ENCODE measurements at places on chromosomes 11 and 22.

DNA sequence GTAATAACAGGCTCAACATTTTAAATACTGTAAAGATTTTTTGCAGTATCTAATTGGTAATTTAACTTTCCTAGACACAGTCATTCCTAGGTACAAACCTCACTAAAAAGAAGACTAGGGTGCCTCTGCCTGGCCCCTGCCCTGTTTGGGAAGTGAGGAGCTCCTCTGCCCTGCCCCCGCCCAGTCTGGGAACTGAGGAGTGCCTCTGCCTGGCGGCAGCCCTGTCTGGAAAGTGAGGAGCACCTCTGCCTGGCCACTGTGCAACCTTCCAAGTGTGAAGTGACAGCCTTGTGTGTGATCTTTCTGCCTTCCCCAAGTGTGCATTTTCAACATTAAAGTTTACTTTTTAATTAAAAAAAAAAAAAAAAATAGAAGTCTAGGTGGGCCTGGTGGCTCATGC is 4.2 kb downstream of the CHORDC1 start:
- no peak for DNase-seq

GRCh38 chr11:70007796-70008195 is 70.3 kb upstream of the ANO1 start:
- DNase-seq = no peak

DNA sequence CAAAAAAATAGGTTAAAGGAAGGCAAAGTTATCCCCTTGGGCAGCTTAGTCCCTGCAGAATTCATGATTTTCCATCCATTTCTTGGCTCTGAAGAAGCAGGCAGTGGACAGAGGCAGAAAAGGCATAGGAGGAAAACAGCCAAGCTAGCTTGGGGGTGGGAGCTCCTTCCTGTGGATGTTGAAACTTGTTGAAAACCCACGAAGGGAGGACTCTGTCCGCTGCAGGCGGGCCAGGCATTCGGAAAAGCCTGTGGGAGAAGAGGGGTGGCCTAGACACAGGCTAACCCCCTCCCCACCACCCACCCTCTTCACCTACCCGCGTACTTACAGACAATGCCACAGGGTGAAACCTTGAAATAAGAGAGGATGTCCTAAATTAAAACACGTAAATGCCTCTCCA is 72.1 kb downstream of the C22orf31 start:
- no peak for DNase-seq

DNA sequence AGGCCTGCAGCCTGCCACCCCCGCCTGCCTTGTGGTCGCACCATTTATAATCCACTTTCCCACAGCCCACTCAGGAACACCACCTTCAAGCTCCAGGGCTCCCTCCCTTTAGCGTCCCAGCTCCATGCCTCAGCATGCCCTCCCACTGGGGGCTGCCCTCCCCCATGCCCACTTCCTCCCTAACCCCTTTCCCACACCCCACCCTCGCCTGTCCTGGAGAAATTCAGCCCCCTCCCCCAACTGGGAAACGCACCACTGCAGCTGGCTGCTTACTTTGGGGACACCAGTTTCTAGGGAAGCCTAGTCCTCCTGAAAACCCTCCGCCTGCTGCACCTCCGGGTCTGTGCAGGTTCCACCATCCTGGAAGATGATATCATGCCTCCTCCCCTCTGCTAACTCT is 3.4 kb upstream of the YPEL1 start:
- DNase-seq = no peak

Data from HEK293T (cell line).